ENCODE measurements at places on chromosomes 6 and 20.

DNA sequence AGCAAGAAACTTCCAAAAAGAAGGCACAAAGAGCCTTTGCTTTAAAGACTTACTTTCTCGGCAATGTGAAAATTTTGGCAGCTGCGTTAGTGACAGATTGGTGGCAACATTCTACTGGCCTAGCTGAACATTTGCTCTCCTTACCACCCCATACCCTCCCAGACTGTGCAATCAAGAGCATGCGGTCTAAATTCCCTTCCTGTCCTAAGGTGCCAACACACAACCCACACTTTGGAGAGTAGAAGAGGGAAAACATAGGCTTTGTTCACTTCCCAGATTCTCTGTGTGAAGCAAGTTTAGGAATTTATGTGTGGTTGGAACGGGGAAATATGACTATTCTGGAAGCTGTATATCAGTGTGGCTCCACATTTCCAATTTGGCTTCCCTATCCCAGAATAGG, 29.8 kb upstream of the NEDD9 start:
- no peak for DNase-seq

GRCh38 chr6:12577124-12577850, 139.3 kb upstream of the PHACTR1 start:
- DNase-seq: no peak

DNA sequence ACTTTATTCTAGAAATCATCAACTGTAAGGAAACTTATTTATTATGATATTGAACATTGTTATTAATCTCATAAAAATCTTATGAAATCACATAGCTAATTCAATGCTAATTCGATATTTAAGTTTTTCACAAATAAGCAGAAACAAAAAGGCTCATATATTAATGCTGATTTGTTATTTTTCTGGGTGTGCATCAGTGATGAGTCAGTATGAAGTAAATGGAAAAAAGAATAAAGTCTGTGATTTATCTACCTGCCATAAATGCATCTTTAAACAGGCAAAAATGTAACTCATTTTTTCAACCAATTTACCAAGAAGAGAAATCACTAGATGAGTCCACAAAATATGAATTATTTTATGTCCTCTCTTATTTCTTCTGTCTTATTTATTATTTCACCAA, 253.5 kb downstream of the PTPRK start:
- no peak for DNase-seq

DNA sequence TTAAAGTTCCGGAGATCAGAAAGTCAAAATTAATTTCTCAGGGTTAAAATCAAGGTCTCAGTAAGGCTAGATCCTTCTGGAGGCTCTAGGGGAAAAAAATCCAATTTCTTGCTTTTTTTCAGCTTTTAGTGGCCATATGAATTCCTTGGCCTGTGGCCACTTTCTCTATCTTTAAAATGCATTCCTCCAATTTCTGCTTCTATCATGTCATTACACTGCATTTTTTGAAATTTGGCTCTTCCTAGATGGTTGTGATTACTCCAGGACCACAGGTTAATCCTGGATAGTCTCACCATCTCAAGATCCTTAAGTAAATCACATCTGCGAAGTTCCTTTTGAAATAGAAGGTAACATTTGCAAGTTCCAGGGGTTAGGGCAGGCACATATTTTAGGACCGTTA, 1294.9 kb upstream of the CITED2 start:
- DNase-seq: no peak

- no peak for DNase-seq
Measured at GRCh38 chr6:116399287-116399686, 28.5 kb downstream of the DSE start.

- DNase-seq: no peak
Measured at GRCh38 chr6:117933471-117933870, 26.4 kb downstream of the SLC35F1 start.

DNA sequence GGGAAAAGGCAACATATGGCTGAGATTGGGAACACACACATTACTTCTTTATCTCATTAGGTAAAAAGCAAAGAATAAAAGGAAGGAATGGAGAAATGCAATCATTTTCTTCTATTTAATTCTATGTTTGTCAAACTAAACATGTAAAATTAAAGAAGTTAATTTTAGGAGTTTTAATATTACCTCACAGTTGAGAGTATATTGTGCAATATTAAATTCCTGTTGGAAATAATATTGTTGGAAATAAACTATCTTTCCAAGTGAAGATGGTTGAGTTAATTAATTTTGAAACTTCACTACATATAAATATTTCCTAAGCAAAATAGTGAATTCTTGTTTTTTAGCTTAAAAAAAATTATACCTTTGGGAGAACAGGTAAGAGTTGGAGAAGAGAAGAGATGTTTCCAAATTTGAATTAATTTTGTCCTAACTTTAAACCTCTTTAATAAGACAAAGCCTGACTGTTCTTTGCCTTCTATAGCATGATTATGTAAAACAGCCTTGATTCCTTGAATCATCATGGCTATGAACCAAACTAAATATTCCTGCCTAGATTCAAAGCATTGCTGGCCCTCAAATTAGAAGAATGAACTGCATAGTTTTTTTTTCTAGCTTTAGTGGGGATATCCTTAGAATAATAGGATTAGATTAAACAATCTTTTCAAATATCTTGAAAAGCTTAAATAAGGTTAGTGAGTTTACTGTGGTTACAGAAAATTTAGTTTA, 1349.1 kb upstream of the ADGRB3 start:
- no peak for DNase-seq

DNA sequence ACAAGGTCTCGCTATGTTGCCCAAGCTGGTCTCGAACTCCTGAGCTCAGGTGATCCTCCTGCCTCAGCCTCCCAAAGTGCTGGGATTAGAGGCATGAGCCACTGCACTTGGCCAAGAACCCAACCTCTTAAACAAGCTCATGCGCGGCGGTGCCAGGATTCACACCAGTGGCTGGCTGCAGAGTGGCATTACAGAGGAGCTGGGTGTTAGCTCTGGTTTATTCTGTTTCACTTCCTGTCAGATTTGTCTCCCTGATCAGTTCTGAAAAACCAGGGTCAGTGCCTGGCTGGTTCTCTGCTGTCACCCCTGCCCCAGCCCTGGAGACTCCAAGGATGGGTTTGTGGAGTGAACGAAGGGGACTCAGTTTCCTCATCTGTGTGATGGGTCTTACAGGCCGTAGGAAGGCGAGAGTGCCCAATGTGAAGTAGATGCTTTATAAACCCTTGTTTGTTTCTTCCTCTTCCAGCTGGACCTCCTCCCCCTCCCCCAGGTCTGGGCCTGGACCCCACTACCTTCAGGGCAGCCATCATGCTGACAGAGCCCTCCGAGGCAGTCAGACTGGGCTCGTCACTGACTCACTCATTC, 63.4 kb downstream of the UBE2V1 start:
- DNase-seq: no peak

- DNase-seq: no peak
Measured at GRCh38 chr20:35842361-35842760, 70.5 kb downstream of the PHF20 start.

- DNase-seq: peak; percentile 96
Measured at GRCh38 chr6:36441307-36441894, 1.3 kb downstream of the PXT1 start.
